ENCODE measurements at places on chromosomes 7 and 10. TPM values are rescaled to one million over a fixed set of nuclear protein-coding genes. Genes with fewer than 3 reads are reported as not detected.
A peak's percentile ranks its signal among the peaks of the same experiment; 100 is the strongest.

DNA sequence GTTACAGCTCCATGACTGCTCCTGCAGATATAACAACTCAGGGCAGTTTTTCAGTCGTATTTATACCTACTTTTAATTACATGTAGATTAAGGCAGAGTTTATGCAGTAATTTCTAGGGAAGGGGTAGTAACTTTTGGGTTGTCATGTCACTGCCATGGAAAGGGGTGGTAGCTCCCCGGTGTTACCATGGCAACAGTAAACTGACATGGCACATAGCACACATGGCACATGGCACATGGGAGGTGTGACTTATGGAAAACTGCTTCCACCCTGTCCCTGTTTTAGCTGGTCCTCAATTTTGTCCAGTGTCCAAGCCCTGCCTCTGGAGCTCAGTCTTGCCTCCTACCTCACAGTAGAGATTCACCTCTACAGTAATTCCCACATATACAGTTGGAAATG, 3.9 kb upstream of the TOMM7 start:
- DNase-seq, result no peak

- DNase-seq, result no peak
Measured at GRCh38 chr7:35380739-35381224, 126.9 kb upstream of the TBX20 start.

DNA sequence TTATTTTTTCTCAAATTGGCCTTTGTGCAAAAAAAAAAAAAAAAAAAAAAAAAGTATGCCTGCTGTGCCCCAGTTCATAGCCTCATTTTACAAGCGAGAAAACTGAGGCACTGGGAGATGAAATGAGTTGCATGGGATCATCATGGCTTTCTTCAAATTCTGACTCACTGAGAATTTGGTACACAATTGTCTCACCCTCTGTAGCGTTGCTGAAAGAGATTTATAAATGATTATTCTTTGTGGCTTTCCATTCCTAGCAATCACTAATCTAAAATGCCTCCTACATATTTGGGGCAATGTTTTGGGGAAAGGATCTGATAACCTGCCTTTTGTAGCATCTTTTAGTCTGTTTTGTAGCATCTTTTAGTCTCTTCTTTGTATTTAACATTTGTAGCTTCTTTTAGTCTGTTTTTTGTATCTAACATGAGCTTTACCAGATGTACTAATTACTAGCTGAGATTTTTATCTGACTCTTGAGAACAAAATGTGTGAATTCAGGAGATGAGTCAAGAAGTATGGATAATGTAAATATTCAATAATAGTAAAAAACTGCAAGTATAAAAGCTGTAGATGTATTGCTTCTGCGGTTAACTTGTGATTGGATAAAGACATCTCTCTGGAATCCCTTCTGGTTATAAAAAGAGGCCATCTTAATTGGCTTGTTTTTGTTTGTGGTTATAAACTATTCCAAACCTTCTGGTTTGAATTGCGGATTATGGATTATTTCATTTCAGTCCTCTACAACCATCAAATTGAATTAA, 161.4 kb downstream of the ARID5B start:
- DNase-seq, result no peak

- DNase-seq, result peak; percentile 94
Measured at GRCh38 chr10:6530211-6530840, 49.8 kb downstream of the PRKCQ start.

GRCh38 chr10:96541921-96542320, 28.2 kb upstream of the TLL2 start:
- no peak for DNase-seq

DNA sequence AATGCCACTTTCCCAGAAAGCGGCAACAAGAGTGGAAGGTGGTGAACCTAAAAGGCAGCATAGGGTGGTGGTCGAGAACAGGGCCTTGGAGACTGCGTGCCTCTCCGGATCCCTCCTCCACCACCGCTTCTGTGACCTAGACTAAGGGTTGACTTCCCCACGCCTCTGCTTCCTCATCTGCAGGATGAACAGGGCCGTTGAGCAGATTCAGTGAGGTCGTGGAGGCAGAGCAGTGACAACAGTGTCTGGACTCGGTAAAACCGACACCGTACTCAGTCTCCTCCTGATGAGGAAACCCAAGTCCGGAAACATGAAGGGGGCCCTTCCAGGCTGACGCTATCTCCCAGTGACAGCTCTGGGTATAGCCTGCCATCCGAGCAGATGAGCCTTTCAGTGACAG, 162.6 kb downstream of the CELF2 start:
- DNase-seq, result peak; percentile 91

GRCh38 chr7:150715293-150715692, 1.1 kb upstream of the GIMAP1 start:
- peak; percentile 69 for DNase-seq

DNA sequence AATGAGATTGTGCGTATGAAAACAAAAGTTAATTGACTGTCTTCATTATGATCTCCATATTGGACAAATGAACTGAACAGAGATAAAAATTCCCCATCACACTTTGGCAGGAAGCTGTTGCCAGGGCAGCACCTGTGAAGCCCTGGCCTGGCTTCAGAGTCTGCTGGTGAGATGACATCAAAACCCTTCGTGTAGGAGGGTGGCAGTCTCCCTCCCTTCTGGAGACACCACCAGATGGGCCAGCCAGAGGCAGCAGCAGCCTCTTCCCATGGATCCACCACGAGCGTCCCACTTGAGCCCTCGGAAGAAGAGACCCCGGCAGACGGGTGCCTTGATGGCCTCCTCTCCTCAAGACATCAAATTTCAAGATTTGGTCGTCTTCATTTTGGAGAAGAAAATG, at the start of gene DNTT:
Gene DNTT (plus strand): TSS at position 205 of the 400 bp plus-strand sequence. CDS start 64 bp downstream, at position 269.
- no peak for DNase-seq

- DNase-seq, result no peak
Measured at GRCh38 chr10:104638861-104639589, 2.1 kb upstream of the SORCS3 start.

- no peak for DNase-seq
Measured at GRCh38 chr7:41579961-41580935, 122.6 kb downstream of the INHBA start.

- DNase-seq, result no peak
Measured at GRCh38 chr7:159032322-159032721, 112.3 kb downstream of the VIPR2 start.

DNA sequence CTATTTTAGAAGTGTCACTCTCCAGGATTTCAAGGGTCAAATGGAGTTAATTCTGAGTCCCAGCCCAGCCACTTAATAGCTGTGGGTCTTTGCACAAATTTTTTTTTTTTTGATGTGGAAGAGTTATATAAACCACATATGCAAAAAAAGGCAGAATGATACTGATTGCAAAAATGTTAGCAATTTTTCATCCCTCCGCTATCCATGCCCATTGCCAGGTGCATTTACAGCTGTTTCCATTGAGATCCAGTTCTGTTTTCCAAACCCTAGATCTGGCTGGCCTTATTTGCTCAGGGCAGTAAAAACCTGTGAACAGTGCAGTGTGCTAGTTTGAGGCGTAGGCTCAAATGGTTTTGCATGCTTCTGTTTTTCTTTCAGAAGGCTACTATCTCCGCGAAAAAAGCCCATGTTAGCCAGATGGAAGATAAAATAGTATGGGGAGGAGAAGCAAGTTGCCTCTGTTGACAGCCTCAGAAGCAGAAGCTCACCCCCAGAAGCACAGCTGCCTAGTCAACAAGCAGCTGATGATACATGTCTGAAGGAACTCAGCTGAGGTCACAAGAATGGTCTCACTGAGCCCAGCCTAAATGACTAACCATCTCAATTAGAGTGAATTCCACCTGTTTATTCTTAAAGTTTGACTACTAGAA, 997 bp upstream of the ZNF138 start:
- peak; percentile 48 for DNase-seq

The EEF1AKMT2 gene
- total RNA-seq, result 21.5 TPM

The KCNIP2 gene
- 2.3 TPM for total RNA-seq

The ACADSB gene
- 21.3 TPM for total RNA-seq
